ENCODE measurements at places on chromosomes 6 and 20. TPM values are rescaled to one million over a fixed set of nuclear protein-coding genes. Genes with fewer than 3 reads are reported as not detected.

SRMS gene
- not detected for polyA plus RNA-seq

DNA sequence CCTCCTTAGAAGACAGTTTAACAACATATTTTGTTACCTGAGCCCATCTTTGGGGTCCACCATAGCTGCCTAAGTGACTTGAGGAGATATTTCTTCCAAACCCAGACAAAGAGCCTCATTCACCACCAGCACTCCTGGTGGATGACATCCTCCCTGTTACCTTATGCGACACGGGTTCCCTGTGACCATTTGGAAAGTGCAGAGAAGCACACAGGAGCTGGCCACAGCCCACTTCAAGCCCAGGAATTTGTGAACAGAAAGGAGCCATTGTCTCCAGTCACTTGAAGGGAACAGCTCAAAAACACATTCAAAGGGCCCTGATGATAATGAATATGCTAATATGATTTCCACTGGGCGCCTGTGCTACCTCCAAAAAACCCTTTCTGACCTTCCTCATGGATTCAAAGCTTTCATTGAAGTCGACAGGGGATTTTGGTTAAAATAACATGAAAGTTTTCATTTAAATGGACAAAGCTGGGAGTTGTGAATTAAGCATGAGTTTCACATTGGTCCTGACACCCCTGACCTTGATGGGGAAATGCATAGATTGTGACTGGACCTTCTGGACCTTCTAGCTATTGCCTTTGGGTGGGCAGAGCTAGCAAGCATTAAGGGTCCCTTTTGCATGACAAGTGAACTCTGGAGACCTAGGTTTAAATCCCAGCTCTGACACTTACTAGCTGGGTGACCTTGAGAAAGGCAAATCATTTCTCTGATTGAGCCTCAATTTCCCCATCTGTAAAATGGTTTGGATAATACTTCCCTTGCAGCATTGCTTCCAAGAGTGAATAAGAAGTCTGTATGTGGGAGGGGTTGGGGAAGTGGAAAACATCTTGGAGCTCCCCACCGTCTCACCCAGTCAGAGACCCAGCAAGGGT is 83.3 kb upstream of the SIRPA start:
- no peak for DNase-seq

OR11A1 gene
- polyA plus RNA-seq: not detected

DNA sequence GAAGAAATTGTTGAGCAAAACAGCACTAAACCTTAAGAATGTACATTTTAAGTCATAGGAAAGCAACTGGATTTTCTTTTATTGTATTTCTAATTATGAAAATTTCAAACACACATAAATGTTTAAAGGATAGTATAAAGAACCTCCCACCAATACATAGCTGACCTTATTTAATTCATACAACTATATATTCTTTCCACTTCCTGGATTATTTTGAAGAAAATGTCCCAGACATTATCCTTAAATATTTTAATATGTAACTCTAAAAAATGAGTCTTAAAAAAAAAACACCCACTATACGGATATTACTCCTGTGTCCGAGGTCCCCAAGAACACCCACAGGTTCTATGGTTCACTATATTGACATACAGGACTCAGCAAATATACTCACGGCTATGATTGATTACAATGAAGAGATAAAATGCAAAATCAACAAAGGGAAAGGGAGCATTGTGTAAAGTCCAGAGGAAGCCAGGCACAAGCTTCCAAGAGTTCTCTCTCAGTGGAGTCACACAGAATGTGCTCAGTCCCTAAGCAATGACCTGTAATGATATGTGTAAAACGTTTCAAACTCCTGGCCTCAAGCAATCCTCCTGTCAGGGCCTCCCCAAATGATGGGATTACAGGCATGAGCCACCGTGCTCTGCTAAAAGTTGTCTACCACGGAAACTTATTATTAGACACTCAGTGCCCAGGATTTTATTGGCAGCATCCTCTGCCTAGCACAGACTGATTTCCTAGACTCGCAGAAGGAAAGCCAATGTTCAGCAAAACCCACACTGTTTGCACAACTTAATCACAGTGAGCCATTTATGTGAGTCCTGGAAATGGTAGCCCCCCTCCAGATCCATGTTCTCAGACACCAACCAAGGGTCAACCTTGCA is 23.2 kb downstream of the GLYATL3 start:
- DNase-seq: no peak

- DNase-seq: no peak
Measured at GRCh38 chr20:46894971-46895905, 595 bp downstream of the EYA2 start.

ZNF343 gene
- 8.2 TPM for polyA plus RNA-seq

GRCh38 chr20:51193066-51193772 is 170.3 kb upstream of the KCNG1 start:
- DNase-seq: no peak

GRCh38 chr20:25706793-25707192 is 10.1 kb upstream of the ZNF337 start:
- no peak for DNase-seq

- DNase-seq: no peak
Measured at GRCh38 chr6:43800746-43801494, 30.9 kb downstream of the VEGFA start.

GRCh38 chr6:26431258-26432172 is 8.8 kb upstream of the BTN3A3 start:
- no peak for DNase-seq

GRCh38 chr20:20664795-20665589 is 47.5 kb downstream of the RALGAPA2 start:
- DNase-seq: no peak

C6orf141 gene
- 0.32 TPM for polyA plus RNA-seq

MAPK14 gene
- polyA plus RNA-seq: 33.9 TPM

KCNK16 gene
- not detected for polyA plus RNA-seq

- DNase-seq: no peak
Measured at GRCh38 chr6:21955053-21955595, 341.7 kb downstream of the PRL start.

DNA sequence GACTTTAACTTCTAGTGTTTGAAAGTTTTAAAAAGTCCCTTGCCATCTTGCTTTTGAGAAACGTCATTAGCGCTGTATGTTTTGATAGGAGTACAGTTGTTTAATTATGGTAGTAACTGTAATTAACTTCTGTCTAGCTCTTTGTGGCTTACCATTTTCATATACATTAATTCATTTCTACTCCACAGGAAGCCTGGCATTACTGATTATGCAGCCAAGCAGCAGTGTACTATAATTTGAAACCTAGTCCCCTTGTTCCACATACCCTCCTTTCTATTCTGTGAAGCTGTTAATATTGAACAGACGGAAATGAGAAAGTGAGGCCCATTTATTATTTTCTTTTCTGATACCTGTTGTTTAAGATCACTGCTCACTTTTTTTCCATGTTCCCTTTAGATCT is 235.4 kb downstream of the CDKAL1 start:
- no peak for DNase-seq

ATG5 gene
- polyA plus RNA-seq: 35.7 TPM

PAK5 gene
- polyA plus RNA-seq: not detected

GRCh38 chr6:70180901-70181599 is 121.8 kb downstream of the COL9A1 start:
- no peak for DNase-seq

DNA sequence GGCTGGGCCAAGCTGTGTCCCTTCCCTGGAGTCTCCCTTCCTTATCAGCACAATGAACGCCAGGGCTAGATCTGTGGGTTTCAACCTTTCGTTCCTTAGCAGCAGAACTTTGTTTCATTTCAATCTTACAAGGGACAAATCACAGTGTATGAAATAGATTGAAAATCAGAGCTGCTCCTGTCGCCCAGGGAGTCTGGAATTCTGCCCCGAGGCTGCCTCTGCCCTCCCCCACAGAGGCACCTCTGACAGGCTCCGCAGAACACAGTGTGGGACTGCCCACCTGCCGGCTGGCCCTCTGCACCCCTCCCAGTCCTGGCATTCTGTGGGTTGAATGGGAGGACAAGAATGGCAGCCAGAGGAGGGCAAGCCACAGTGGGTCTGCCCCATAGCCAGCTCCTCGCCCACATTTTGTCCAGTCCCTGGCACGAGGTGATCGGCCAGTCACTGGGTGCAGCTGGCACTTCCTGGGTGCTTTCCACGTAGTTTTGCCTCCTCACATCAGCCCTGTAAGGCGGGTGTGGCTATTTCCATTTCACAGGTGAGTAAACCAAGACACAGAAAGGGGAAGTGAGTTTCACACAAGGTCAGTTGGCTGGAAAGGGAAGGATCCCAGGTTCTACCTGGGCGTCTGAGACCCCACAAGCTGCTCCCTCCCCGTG is 26.1 kb downstream of the MANBAL start:
- no peak for DNase-seq

PRR18 gene
- not detected for polyA plus RNA-seq

DNA sequence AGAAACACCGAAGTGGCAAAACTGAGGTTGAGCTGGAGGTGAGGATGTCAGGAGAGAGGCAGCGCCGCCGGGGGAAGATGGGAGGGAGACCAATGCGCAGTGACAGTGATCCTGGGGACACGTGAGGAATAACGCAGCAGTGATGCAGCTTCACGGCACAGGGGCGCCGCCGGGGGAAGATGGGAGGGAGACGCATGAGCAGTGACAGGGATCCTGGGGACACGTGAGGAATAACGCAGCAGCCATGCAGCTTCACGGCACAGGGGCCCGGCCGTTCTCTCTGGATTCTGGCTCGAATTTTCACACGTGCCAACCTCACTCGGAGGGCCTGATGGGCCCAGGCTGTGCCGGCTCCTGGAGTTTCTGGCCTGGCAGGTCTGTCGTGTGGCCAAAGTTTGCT is 94.7 kb downstream of the SMOC2 start:
- DNase-seq: no peak

DYNLT2 gene
- polyA plus RNA-seq: 0.32 TPM

- no peak for DNase-seq
Measured at GRCh38 chr6:29509239-29509638, 21.5 kb upstream of the MAS1L start.

GRCh38 chr6:142537612-142538478 is 236.0 kb downstream of the ADGRG6 start:
- no peak for DNase-seq

Measured in BJ (cell line).